GM03348 (cell line): ENCODE measurements at places on chromosomes 1 and 21.

- peak; percentile 97 for DNase-seq
Observed at GRCh38 chr1:100037927-100038659, 68.3 kb downstream of the SLC35A3 start.

- no peak for DNase-seq
Observed at GRCh38 chr1:39872698-39873097, 10.6 kb downstream of the TRIT1 start.

DNA sequence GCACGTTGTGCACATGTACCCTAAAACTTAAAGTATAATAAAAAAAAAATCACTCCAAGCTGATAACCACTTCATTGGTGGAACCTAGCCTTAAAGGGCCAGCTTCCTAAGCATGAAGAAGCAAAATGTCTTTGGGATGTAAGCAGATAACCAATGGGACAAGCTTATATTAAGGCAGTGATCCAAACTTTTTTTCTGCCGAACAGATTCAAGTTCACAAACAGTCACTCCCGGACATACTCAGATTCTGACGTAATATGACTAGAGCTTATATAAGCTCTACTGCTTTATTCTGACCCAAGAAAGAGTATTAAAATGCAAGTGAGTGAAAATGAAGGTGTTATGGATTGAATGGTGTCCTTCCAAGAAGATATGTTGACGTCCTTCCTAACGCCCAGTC is 44.9 kb upstream of the HIVEP3 start:
- peak; percentile 22 for DNase-seq

DNA sequence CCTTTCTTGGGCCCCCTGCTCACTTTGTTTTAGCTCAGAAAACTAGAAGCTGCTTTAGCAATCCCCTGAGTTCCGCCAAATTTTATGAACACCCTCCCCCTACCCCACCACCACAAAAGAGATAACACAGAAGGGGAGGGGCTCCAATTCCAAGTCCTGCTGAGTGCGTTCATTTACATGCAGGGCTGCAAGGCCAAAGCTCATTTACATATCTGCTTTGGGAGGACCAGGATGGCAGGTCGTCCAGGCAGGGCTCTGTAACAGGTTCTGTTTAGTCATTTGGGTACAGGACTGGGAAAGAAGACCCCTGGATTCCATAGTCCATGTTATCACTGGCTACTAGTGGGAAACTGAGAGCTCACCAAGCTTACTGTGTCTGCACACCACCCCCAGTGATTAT is 35.9 kb upstream of the KIF21B start:
- DNase-seq, result no peak

- DNase-seq, result peak; percentile 69
Observed at GRCh38 chr21:38661197-38661871, 144.4 kb upstream of the ETS2 start.

- no peak for DNase-seq
Observed at GRCh38 chr1:203424285-203424684, 51.3 kb upstream of the PRELP start.
